Fibroblast of upper back skin (primary cell): ENCODE measurements at places on chromosomes 5 and 9.
A peak's percentile ranks its signal among the peaks of the same experiment; 100 is the strongest.

GRCh38 chr5:74313896-74314295 is 326.6 kb downstream of the ENC1 start:
- DNase-seq = no peak

GRCh38 chr5:122656160-122656559 is 118.7 kb upstream of the SNX2 start:
- peak; percentile 52 for DNase-seq

DNA sequence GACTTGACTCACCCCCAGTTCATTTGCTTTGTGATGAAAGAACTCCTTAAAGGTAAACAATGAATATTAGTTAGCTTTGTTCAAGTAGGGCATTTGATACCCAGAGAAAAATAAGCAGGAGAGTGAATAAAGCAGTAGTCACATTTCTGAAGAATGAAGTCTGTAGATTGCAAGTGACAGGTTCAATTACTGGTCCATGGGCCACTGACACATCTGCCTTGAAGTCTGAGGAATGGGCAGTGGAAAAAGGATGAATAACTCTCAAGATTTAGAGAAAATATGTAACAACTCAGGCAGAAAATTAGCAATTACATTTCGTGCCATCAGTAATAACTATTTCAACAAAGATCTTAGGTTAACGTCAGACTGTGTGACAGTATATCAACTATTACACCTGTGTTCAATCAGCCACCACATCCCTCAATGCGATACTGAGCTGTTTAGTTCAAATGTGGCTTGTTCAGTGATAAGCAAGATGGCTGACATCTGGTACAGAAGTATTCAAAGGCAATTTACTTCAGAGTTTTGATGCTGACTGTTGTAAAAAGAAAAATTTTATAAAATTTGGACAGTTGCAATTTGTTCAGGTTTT is 1890.7 kb upstream of the NUDT12 start:
- DNase-seq = no peak

- no peak for DNase-seq
Measured at GRCh38 chr9:68427216-68427977, 71.0 kb downstream of the PGM5 start.

DNA sequence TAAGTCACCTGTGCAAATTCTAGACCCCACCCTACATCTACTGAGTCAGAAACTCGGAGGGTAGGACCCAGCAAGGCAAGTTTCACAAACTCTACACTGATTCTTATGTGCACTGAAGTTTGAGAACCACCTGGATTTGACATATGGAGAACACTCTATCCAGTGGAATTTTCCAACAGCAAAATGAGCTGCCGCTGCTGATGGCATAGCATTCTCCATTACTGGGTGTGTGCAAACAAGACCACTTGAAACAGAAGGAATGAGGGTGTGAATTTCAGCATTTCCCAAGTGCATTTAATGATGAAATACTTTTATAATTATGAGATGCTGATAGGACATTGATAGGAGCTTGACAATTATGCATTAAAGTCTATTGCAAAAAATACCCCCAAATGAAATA is 229.1 kb upstream of the IL12B start:
- DNase-seq = no peak

GRCh38 chr5:180121826-180122413 is 50.4 kb upstream of the RNF130 start:
- DNase-seq = no peak

DNA sequence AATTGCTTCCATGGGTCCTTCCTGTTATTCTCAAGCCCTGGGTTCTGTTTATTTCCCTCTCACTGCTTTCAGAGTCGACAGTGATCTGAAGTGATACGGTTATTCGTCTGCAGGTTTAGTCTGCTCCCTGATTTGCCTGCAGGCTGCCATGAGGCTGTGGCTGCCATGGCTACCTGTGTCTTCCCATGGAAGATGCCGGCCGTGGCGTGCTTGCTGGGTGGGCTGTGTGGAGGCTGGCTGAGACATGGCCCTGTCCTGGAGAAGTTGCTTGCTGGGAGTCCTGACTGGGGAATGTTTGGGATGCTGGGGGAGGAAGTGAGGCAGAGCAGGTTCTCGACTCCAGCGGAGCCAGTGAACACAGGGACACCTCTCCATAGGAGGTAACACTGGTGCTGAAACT is 104.1 kb upstream of the TBC1D2 start:
- DNase-seq = no peak

GRCh38 chr9:1732670-1733069 is 282.5 kb upstream of the SMARCA2 start:
- DNase-seq = no peak

GRCh38 chr9:16625161-16625631 is 245.3 kb downstream of the BNC2 start:
- peak; percentile 25 for DNase-seq

GRCh38 chr9:132412089-132412488 is 2.1 kb downstream of the CFAP77 start:
- DNase-seq = peak; percentile 8

- DNase-seq = peak; percentile 96
Measured at GRCh38 chr5:82334856-82335255, 56.7 kb upstream of the RPS23 start.

GRCh38 chr5:14257995-14258403 is 114.9 kb downstream of the TRIO start:
- no peak for DNase-seq

DNA sequence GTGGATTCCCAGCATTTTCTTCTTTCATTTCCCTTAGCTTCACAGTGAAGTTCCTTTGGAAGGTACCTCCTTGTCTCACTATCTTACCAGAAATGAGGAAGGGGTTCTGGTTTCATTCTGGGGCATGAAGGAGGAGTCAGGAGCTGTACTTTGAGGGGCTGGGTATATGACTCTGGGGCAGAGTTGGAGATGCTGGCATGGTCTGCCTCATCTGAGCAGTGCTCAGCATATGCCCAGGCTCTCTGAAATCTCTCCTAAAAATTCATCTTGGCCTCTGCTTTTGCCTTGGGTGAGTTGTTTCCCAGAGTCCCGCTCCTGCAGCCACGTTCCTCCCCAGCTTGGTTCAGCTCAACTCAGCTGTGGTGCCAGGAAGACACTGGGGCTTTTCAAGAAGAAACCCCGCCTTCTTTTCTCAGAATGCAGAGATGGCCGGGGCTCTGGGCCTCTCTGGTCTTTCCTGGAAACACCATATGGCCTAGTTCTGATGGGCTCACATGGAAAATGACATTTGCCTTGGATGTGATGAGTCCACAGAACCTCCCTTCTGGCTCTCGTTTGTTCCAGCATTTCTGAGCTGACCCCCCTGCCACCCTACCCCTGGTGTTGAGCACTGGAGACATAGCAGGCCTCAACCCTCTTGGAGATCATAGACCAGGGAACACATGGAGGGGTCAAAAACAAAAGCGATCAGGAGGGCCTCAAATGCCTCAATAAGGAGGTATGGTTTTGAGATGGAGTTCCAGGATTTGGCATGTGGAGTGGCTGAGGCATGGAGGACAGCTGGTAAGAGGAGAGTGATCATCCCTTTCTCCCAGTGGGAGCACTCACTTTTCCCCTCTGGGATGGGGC is 12.0 kb upstream of the TGFBR1 start:
- DNase-seq = no peak

DNA sequence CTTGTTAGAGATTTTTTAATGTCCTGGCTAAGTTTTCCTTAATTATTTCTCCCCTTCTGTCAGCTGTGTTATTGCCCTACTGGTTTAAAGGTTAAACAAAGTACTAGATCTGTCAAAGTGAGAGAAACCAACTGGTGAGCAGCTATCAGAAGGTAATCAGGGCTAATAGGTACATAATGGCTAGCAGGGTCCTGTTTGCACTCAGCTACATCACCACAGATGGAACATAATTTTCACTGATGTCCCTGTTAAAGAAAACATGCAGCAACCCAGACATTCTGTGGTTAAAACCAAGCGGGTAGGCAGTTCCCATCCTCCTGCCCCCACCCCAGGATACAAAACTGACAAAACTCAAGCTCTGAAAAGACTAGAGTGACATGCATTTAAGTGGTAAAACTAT is 473.9 kb downstream of the NR2F1-AS1 start:
- DNase-seq = no peak

GRCh38 chr9:105330201-105330600 is 85.8 kb downstream of the SLC44A1 start:
- no peak for DNase-seq

GRCh38 chr5:146779211-146779869 is 99.2 kb downstream of the PPP2R2B start:
- DNase-seq = no peak

DNA sequence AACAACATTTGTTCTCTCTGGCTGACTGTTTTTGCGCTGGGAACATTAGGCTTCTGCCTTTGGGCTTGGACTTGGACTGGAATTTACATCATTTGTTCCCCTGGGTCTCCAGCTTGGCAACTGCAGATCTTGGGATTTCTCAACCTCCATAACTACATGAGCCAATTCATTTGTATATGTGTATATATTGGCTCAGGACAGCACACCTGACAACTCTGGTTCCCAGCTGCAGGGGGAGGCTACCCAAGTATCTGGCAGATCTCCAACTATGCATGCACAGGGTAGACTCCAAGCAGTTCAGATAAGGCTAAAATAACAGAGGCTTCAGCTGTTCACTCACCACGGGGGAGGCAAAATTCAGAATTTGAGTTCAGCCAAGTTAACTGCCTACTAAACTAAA is 31.6 kb upstream of the F2RL1 start:
- peak; percentile 95 for DNase-seq

- no peak for DNase-seq
Measured at GRCh38 chr5:143360755-143361154, 42.7 kb downstream of the NR3C1 start.

DNA sequence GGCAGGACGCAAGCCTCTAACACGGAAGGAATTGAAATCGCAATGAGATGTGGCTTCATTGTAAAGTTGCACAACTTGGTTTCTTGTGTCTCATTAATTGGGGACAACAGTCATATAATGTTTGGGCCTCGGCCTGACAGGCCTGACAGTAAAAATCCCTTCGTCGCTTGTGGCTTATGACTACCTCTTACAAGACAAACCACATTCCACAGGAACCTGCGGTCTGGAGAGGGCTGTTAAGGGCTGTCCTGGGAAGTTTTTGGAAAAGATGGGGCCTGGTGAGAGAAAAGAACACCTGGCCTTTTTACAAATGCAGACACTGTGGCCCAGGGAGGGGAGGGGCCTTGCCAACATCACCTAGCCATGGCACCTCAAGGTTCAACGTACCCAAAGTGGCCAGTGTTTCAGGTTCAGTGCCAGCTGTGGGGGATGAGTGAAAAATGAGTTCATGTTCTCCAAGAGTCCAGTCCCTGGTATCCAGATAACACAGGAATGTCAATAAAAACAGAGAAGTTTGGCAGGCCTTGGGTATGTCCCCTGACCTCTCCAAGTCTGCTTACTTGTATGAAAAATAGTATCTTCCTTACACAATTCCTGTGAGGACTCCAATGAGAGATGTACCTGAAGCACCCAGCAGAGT is 22.2 kb downstream of the SHB start:
- DNase-seq = peak; percentile 60

DNA sequence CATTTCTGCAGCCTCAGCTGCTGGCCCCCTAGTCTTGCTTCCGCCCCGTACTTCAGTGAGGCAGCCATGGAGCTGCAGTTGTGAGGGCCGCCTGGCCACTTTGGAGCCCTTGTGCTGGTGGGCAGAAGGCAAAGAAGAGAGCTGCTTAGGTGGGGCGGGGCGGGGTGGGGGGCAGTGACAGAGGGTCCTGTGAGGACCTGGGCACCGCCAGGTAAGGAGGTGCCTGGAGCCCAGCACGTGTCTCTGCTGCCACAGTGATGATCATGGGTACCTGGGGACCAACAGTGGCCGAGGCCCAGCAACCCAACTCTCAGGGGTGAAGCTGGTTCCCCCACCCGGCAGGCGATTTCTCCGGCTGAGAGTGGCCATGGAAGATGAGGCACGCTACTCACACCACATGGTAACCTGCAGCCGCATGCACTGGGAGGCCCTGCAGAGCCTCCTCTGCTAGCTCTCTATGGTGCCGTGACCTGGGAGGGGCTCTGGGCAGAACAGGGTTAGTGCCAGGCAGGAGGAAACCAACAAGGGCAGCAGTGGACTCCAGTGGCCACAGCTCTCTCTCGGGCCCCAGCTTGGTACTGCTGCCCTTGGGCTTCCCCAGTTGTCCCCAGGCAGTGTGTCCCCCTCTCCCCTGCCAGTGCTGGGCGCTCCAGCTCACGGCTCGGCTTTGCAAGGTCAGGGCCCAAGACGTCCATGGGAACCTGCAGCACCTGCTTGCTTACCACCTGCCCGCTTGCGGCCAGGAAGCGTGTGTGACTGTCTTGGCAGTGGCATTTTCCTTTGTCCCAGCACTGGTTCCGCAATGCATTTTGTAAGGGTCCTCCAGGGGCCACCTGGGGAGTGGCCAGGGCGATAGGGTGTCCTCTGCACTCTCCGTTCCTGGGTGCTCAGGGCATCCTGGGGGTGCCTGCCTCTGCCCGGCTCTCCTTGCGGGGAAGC is 24.0 kb downstream of the NDUFS6 start:
- DNase-seq = no peak

- no peak for DNase-seq
Measured at GRCh38 chr9:129352146-129352865, 174.2 kb upstream of the IER5L start.

- DNase-seq = no peak
Measured at GRCh38 chr5:159207222-159207685, 2.1 kb downstream of the RNF145 start.

DNA sequence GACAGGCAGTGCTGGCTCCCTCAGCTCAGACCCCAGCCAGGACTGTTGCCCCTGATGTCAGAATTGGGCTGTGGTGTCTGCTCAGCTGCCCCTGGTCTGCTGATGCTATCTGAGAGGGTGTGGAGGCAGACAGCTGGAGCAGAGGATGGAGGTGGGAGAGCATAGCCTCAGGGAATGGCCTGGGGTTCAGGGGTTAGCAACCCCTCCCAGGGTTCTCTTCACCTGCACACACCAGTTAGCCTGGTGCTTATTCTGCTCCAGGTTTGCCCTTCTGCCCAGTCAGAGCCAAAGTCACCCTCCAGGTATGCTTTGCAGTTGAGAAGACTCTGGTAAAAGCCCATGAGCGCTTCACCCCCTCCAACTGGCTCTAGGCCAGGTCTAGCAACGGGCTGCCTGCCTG is 109.8 kb downstream of the SAXO1 start:
- DNase-seq = no peak

GRCh38 chr9:71941998-71942567 is 30.6 kb downstream of the C9orf85 start:
- no peak for DNase-seq

DNA sequence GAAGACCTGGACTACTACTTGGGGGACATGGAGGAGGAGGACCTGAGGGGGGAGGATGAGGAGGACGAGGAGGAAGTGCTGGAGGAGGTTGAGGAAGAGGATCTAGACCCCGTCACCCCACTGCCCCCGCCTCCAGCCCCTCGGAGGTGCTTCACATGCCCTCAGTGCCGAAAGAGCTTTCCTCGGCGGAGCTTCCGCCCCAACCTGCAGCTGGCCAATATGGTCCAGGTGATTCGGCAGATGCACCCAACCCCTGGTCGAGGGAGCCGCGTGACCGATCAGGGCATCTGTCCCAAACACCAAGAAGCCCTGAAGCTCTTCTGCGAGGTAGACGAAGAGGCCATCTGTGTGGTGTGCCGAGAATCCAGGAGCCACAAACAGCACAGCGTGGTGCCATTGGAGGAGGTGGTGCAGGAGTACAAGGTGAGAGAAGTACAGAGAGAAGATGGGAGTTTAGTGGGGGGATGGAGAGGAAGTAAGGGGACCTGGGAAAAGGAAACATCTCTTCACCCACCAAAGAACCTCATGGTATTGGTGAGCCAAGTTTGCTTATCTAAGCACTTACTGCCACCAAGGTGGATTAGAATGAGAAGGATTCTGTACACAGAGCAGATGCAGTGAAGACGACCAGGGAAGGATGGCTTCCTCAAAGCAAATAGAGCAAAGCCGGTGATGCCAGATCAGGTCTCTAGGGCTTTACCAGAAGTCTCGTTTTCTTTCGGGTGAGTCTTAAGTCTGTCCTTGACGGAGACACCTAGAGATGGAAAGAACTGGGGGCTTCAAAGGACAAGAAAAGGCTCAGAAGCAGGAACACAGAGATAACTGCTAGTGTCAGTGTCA is 1.5 kb downstream of the TRIM41 start:
- DNase-seq = no peak
